Femur (tissue), 1 donor: ENCODE measurements at places on chromosomes 2 and 18.

- no peak for DNase-seq
Observed at GRCh38 chr2:180124273-180125139, 117.4 kb upstream of the CWC22 start.

DNA sequence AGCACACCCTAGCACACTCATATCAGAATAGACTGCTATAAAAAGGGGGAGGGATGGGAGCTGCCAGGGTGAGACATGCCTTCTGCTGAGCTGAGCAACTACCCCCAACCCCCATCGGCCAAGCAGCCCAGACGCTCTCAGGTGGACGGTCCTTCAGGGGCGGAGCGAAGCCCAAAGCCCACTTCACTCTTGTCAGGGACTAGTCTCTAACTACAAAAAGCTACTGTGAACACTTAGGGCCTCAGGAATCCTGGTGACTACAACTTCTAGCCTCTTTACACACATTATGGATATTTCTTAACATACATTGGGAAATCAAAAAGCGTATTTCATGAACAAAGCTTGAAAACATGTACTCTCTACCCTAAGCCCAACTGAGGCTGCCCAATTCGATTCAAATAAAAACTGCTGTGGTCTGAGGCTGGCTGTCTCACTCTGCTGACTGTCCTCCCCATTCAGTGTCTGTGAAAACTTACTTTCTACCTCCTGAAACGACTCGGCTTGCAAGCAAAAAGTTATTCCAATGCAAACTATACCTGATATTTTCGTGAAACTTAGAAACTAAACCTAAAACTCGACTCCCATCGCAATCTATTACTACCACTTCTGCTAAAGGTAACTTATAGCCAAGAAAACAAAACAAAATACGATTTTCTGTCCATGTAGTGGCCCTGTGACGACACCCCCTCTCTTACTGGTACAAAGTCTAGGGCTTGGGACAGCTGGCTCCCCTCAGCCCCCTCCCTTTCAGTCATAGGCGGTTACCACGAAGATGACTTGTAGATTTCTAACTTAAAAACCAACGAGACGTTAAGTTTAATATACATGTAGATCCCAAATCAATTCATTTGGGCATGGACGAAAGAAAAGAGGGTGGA lies 1.2 kb downstream of the SERTAD2 start:
- peak; percentile 59 for DNase-seq

DNA sequence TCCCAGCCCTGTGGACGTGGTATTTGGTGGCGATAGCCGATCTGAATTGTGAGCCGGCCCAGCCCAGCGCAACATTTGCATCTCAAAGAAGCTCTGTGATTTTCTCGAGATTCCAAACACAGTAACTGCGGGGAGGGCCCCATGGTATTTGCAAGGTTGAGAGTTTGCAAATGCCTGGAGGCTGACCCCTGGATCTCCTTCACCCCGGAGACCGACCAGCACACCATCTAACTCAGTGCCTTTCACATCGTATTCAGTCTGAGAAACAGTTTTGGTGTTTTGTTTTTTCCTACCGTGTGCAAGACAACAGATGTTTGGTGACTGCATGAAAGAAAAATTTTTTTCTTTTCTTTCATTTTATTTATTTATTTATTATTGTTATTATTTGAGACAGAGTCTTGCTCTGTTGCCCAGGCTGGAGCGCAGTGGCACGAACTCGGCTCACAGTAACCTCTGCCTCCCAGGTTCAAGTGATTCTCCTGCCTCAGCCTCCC lies 40.3 kb downstream of the MYCN start:
- no peak for DNase-seq

GRCh38 chr2:179677077-179677688 lies 184.2 kb downstream of the ZNF385B start:
- DNase-seq, result no peak

DNA sequence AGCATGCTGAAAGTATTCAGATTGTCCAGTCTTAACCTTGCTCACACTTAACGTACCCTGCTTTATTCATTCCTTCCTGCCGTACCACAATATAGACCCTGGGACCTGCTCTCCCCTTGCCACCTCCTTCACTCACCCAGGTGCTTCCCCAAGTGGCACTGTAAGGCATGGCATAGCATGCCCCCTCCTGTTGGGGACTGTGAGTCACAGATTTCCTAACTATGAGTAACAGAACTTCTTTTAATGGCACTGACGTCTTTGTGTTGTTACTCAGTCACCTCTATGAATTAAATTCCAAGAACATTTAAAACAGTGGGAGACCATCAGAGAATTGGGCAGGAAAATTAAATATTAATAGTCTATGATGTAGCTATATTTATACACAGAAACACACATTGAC lies 117.2 kb downstream of the CTNNA2 start:
- no peak for DNase-seq

DNA sequence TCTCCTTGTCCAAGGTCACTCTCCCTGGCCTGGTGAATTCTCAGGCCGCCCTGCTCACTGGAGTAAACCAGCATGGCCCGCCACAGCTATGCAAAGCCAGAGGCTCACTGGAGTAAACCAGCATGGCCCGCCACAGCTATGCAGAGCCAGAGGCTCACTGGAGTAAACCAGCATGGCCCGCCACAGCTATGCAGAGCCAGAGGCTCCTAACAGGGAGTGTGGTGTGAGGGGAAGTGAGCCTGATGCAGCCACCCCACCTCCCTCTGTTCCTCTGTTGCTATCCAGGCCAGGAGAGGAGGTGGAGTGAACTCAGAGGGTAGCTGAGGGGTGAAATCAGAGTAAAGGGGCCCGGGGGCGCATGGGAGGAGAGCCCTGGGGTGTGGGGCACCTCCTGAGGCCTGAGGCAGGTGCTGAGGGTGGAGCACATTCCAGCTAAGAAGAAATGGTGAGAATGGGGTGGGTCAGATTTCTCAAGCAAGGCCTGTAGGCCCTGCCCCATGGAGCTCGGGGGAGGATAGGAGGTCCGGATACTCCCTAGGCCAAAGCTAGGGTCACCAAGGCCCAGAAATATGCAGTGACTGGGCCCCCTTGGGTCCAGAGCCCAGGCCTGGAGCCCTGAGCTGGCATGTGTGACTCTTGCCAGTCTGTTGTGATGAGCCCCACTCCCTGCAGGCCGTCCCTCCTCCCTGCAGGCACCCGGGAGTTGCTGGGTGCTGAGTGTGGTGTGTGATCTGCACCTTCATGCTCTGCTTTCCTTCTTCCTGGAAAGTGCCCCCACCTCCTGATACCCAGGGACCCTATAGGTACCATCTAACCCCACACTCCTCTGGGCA lies 1.5 kb downstream of the ATP6V1B1 start:
- DNase-seq, result no peak

DNA sequence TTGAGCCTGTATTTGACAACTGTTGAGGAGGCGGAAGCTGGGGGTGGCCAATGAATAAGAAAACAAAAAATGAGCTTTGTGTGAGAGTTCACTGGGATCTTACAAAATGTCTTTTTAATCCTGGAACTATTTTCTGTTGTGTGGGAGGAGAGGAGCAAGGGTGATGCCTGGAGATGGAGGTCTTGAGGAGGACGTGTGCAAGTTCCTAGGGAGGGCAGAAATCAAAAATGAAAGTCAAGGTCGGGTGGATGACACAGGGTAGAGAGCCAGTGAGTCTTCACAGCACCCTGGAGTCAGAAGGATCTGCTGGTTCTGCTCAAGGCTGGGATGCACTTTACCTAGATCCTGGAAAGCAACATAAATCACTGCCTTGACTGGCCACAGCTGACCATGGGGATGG lies 180.3 kb upstream of the PKDCC start:
- DNase-seq, result no peak

- peak; percentile 78 for DNase-seq
Observed at GRCh38 chr2:72138921-72139381, 8.7 kb downstream of the CYP26B1 start.

- no peak for DNase-seq
Observed at GRCh38 chr2:207149249-207150213, 16.2 kb downstream of the KLF7 start.

DNA sequence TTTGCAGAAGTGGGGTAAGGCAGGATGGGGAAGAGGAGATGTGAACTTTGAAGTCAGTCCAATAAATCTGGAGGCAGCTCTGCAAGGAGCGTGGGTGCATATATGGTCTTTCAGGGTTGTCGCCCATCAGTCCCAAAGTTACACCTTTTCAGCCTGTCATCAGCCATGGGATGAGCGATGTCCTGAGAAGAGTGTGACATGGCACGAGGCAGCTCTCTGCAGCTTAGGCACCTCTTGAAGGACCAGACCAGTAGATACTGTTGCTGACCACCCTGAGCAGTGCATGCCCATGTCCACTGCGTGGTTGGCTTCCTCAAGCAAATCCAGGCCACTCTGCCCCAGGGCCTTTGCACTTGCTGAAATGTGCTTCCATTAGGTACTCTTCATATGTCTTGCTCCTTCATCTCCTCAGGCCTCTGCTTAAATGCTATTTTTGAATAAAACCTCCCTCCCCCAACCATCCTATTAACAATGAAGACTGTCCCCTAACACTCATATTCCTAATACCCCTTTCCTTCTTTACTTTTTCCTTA lies 171.7 kb downstream of the ACTR3 start:
- DNase-seq, result no peak

DNA sequence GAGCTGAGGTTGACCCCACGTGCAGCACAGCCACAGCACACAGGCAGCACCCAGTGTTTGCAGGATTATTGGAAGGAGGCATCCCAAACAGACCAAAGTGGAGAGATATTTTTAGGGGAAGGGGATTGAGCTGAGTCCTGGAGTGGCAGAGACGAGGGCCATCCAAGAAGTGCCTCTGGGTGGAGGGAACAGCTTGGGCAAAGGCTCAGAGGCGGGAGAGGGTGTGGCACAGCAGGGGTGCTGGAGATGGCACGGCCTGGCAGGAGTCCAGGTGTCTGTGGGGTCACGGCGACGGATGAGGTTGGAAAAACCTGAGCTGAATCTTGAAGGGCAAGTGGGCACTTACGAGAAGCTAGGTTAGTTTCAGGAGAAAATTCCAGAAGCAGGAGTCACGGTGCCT lies 60.6 kb downstream of the INHBB start:
- peak; percentile 2 for DNase-seq

DNA sequence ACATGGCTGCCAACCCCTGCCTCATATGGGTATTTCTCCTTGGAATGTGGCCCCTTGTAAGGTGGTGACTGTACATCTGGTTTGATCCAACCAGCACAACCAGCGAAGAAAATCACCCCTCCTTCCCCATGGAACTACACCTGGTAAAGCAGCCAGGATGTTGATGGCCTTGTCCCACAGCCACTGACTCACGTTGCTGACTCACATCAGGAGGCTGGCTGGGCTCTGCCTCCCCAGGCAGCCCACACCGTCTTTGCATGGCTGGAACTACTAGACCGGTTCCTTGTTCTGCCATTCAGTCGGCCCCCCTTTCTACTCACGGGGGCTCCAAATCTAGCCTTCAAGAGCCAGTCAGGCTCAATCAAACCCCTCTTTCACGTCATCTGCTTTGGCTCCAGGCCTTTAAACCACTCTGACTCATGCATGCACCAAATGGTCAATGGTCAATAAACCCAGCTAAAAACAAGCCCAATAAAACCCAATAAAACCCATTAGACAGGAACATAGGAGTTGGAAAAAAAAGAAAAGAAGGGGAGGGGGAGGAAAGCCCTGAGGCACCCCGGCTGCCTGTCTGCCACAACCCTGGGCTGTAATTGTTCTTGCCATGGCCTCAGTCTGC lies 114.8 kb downstream of the PLB1 start:
- no peak for DNase-seq

DNA sequence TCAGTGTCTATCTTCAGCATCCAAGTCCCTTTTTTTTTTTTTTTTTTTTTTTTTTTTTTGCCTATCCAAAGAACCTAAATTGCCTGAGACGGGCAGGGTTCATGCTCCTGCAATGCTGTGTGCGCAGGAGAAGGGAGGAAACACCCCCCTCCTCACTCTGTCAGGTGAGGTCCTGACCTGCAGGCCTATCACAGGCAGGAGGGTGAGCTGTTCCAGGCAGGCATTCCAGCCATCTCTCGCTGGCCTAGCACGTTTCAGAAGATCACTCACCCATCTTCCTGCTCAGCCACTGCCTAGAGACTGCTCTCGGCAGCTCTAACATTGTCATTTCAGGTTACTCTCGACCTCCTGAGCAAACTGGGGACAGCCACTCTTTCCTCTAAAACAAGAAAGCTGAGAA lies 48.4 kb upstream of the LAPTM4A start:
- DNase-seq, result no peak

DNA sequence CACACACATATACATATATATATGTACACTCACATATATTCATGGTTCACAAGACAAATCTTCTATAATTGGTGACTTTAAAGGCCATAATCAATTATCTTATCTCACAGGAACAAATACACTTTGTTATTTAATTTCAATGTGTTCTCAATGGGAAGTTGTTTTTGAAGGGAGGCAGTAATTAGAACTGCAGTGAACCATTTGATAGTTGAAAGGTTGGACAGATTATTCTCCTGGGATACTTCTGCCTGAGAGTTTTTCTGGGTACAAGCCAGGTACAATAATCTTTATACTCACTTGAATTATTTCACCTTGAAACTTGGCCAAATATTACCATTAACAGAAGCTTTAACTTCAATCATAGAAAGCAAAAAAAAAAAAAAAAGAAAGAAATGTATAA lies 546.6 kb upstream of the LRRTM4 start:
- no peak for DNase-seq

GRCh38 chr2:68878753-68879152 lies 7.6 kb upstream of the BMP10 start:
- no peak for DNase-seq

GRCh38 chr2:2824588-2824987 lies 493.5 kb upstream of the MYT1L start:
- DNase-seq, result peak; percentile 4
